D721Med (cell line): ENCODE measurements at places on chromosomes 1 and 21.

- DNase-seq, result no peak
Measured at GRCh38 chr1:228392111-228392936, 14.3 kb downstream of the TRIM11 start.

GRCh38 chr1:58183286-58183685 lies 363.2 kb downstream of the OMA1 start:
- no peak for DNase-seq

- no peak for DNase-seq
Measured at GRCh38 chr1:45378184-45378583, 37.9 kb upstream of the MUTYH start.

DNA sequence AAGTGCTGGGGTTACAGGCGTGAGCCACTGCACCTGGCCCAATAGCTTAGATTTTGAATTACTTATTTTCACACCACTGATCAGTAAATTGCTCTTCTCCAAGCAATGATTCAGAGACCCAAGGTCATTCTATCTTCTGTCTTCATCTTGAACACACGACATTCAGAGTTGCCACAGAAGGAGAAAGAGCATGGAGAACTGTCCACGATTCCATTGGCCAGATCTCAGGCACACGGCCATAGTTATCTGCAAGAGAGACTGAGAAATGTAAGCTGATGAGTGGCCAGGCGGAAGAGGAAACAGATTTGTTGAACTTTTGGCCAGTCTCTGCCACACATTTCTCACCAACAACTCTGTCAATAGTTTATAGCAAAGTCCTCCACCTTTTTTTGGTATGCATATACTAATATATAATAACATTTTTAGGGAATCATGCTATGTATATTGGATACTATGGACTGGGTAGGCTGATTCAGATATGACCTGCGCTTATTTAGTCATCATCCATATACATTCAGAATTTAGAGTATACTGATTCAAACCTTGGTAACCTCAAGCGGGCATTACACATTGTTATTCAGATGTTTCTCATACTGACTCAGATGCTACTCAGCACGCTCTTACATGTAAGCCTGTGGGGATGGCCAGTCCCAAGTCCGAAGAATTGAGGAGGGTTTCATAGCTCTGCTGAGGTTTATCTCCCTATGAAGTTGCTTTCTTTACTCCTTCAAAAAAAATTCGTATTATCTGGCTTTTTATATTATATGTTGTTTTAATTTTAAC lies 25.5 kb upstream of the CAP1 start:
- DNase-seq, result no peak

- no peak for DNase-seq
Measured at GRCh38 chr1:97350241-97350640, 570.6 kb downstream of the DPYD start.

GRCh38 chr21:18164933-18165332 lies 79.7 kb upstream of the CHODL start:
- no peak for DNase-seq

DNA sequence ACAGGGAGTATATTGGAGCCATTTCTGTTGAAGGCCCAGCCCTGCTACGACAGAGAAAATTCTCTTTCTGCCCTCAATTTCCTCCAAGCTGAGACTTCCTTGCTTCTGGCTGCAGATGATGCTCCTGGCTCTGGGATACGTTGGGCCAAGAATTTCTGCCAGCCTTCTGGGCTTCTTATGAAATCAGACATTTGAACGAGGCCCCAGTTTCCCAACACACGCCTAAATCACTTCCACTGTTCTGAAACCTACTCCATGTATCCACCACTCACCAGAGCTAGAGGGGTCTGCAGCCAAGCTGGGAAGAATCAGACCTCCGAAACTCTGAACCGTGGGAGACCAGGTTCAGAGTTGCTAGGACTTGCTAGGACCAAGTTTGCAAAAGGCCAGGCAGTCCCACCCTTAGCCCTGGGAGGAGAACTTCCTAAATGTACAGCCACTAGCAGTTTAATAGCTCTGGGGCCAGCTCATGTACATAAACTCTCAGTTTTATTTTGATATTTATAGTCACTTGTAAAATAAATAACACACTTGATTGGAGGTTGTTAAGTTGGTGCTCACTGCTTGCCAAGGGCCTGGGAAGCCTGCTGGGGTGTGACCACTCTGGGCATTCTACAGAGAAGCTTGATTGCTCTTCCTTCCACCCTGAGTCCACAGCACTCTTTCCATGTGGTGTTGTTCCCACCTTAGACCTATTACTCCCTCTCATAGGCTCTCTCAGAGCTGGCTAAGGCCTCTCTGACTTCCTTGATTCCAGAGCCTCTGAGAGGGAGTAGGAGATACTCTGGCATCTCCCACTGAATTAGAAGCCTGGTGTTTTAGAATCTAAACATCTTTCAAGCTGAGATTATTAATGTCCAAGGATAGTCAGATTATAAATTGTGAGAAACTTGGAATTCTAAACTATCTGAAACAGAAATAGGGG lies 83.4 kb upstream of the TRABD2B start:
- no peak for DNase-seq

DNA sequence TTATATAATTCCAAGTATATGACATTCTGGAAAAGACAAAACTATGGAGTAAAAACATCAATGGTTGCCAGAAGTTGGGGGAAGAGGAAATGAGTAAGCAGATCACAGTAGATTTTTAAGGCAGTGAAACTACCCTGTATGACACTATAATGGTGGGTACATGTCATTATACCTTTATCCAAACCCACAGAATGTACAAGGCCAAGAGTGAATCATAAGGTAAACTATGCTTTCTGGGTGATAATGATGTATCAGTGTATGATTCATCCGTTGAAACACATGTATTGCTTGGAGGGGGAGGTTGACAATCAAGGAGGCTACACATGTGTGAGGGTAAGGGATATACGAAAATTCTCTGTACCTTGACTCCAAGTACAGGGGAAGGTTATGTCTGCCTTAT lies 862.7 kb downstream of the PLA2G4A start:
- no peak for DNase-seq

DNA sequence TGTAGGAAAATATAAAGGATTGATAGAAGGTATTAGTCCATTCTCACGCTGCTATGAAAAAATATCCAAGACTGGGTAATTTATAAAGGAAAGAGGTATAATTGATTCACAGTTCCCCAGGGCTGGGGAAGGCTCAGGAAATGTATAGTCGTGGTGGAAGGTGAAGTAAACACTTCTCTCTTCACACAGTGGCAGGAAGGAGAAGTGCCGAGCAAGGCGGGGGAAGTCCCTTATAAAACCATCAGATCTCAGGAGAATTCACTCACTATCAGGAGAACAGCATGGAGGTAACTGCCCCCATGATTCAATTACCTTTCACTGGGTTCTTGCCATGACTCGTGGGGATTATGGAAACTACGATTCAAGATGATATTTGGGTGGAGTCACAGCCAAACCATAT lies 1806.0 kb downstream of the MRPL39 start:
- DNase-seq, result no peak

GRCh38 chr1:165481820-165482532 lies 37.0 kb upstream of the RXRG start:
- no peak for DNase-seq

DNA sequence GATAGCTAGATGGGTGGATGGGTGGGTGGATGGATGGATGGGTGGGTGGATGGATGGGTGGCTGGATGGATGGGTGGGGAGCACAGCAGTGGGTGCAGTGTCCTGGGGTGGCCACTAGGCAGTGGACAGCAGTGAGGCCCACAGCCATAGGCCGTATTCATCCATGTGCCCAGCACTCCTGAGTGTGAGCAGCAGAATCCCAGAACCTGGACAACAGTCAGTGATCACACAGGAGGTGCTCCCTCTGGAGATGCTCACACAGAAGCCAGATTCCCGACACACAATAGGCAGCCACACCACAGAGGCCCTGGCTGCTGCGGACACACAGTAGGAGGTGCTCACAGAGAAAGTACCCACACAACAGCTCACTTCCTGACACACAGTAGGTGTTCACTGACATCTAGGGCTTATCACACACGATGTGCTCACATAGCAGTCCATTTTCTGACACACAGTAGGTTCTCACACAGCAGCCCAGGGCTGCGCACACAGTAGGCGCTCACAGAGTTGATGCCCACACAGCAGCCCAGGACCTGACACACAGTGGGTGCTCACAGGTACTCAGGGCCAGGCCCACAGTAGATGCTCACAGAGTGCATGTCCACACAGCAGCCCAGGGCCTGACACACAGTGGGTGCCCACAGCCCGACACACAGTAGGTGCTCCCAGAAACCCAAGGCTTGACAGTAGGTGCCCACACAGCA lies 64.0 kb downstream of the RAP1GAP start:
- no peak for DNase-seq

DNA sequence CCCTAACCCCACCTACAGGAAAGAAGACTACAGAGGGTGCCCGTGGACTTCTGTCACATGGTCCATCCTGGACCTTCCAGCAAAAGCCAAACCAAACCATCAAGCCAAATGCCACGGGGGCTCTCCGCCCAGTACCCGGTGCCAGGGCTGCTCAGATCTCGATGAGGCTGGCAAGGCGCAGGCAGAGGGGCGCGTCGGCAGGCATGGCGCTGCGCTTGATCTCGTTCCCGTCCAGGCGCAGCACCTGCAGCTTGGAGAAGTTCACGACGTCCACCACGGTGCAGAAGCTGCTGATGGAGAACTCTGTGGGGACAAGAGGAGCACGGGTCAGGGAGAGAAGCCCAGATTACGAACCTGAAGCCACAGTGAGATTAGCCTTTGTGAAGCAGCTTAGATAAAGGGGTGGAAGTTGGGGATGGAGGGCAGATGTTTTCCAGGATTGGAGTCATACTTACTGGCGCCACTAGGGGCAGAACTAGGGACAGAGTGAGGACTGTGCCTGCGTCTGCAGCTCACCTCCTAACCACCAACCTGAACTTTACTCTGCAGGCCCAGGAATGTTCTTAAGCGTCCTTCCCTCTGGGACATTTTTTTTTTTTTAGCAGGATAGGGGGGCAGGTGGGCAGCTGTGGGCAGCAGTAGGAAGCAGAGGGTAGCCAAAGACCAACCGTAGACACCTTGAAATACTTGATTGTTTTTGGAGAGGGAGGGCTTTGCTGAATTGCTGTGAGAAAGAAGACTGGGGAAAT lies 8.6 kb downstream of the FMOD start:
- peak; percentile 92 for DNase-seq

DNA sequence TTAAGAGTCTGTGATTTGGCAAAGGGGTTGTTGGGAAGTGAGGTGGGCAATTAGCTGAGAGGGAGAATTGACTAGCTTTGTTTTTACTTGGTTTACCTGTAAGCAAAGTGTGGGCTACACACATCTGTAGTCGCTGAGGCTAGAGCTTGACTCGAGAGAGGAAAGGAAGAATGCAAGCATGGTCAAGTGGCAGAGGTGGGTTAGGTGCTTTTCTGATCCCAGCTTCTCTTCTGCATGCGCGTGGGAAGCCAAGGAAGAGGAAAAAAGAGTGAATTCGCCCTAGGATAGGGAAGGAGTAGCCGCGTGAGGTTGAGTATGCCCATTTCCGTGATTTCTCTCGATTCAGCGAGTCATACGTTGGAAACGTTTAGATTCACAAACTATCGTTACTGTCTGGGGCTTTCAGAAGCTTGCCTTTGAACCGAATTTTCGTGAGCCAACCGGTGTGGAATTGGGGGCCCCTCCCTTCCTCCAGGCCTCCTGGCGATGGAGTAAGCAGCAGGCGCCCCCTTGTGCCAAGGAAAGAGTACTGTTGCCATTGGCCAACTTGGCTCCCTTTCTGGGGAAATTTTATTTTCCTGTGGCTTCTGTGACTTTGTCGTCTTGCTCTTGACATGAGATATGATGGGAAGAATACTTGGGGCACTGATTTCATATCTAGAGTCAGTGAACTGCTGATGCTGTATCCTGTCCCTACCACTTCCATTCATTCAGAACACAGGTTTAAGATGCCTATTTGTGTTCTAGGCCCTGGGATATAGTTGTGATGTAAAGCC lies 1.3 kb downstream of the PIGV start:
- no peak for DNase-seq

DNA sequence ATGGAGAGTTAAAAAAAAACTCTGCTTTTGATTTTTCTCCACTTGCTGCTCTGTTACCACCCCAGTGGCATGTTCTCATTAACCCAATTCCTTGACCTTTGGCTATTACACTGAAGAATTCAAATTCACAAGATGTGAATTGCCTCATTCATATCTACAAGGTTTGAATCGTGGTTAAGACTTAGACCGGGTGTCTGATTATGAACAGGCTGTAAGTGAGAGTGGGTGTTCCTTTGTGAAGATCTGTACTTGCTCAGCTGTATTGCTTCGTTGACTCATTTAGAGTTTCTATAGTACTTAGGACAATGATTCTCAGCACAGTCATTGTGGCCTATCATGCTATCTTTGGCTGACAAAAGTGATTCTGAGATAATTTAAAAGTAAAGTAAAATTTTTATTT lies 36.4 kb downstream of the DNM3 start:
- DNase-seq, result no peak

DNA sequence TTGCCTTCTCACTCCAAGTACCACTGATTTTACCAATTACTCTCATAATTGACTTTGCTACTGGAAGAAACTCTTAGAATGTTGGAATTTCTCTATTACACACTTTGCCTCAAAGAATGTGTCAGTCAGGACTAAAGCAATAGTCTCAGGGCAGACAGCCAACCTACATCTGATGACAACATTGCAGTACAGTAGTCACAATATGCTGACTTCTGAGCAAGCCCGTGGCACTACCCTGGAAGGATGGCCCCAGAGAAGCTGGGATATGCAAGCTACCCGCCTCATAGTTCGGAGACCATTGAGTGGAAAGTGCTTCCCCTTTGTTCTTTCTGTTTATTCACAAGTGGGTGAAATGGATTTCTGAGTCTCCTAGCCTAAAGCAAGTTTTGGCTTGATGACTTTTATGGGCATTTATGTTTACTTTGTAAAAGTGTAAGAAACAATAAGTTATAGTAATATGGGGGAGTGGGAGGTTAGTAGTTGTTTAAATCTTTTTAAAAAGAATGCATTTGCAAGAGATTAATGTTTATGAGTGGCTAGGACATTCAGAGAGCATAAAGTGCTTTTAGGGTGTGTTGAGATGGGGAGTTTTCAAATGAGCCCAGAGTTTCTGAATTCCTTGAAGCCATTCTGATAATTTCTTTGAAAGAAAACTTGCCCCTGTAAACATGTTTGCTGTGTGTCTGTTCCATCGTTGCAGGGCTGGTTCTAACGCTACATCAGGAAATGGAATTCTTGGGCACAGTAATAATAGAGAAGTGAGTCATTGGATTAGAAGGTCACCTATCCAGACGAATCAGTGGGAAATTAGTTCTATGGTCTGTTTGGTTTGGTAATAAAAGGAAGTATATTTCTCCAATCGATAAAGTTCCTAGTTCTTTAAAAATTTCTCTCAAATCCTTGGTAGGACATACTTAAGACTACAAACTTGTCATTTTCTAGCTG lies 63.8 kb downstream of the LMO4 start:
- no peak for DNase-seq

- DNase-seq, result no peak
Measured at GRCh38 chr1:19786988-19787423, 12.7 kb downstream of the TMCO4 start.

DNA sequence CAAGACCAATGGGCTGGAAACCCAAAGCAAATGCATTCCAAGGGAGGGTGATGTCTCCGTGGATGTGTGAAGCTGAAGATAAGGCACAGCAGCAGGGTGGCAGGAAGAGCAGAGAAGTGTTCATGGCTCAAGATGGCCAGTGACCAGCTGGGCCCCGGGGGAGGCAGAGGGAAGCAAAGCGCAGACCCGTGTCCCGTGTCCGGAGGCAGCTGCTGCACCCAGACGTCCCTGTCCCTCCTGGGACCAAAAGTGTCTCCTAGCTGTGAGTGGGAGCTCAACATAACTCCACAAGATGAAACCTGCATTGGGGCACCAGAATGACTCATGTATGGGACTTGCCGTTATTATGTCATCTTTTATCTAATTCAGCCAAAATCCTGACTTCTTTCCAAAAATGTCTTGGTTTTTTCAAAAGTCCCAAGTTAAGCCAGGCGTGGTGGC lies 118.2 kb downstream of the RIPK4 start:
- DNase-seq, result no peak
